Fibroblast of skin of abdomen (primary cell): ENCODE measurements at places on chromosomes 5 and 9.
A peak's percentile ranks its signal among the peaks of the same experiment; 100 is the strongest.

DNA sequence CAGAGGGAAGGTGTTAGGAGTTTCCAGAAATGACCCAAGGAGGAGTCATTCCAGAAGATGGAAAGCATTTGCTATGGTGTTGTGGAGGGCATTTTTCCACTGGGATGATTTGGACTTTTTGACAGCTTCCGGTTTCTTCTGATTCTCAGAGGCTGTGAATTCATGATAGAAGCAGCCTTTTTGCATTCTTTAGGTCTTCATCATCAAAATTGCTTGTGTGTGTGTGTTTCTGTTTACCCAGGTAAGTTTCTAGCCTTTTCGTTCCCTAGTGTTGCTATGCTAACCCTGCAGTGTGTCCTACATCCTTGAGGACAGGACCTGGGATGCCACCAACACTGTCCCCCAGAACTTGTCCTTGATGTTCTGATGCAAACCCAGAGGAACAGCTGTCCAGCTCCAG, 19.6 kb downstream of the IRX1 start:
- no peak for DNase-seq

DNA sequence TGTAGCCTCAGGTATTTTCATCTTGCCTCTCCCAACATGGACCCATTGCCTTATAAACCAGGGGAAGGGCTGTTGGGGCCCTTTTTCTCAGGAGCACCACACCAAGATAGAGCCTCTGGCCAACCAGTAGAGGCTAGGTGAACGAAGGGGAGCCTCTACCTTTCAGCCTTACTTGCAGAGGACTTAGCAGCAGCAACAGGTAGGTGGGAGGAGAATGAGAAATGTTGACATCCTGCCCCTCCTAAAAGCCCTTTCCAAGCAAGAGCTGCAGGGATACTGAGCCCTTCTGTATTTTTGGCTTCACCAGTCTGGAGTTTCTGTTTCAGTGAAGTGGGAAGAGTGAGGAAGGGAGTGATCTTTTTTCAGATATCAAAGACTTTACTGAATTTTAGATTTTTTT, 77.4 kb downstream of the MTREX start:
- DNase-seq: no peak

GRCh38 chr9:137694962-137695875, 76.4 kb downstream of the EHMT1 start:
- DNase-seq: peak; percentile 25

DNA sequence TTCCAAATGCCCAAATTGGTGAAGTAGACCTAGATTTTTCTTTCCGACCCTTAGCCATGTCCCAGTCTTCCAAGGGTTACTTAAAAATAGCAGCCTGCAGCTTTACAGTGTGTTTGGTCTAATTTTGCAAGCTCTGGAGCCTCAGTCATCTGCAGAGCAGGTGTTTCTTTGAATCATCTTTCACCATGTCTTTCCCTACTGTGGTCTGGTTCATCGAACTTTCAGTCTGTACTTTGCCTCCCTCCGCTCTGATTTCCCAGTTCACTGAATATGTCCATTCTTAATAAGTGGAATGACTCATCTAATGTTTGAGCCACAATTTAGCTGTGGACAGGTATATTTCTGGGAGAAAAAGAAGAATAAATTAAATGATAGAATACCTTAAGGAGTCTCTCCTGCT, 1060.7 kb downstream of the EFNA5 start:
- DNase-seq: peak; percentile 10

GRCh38 chr9:116152390-116152789, 1.2 kb upstream of the PAPPA start:
- DNase-seq: no peak

- peak; percentile 6 for DNase-seq
These were observed 93.5 kb upstream of the RGMB start for GRCh38 chr5:98679963-98680362.

- no peak for DNase-seq
These were observed 329.3 kb upstream of the BRINP1 start for GRCh38 chr9:119698535-119698934.
